ENCODE measurements at places on chromosomes 6 and 20.

- DNase-seq: no peak
Observed at GRCh38 chr6:163260111-163260895, 154.2 kb upstream of the QKI start.

DNA sequence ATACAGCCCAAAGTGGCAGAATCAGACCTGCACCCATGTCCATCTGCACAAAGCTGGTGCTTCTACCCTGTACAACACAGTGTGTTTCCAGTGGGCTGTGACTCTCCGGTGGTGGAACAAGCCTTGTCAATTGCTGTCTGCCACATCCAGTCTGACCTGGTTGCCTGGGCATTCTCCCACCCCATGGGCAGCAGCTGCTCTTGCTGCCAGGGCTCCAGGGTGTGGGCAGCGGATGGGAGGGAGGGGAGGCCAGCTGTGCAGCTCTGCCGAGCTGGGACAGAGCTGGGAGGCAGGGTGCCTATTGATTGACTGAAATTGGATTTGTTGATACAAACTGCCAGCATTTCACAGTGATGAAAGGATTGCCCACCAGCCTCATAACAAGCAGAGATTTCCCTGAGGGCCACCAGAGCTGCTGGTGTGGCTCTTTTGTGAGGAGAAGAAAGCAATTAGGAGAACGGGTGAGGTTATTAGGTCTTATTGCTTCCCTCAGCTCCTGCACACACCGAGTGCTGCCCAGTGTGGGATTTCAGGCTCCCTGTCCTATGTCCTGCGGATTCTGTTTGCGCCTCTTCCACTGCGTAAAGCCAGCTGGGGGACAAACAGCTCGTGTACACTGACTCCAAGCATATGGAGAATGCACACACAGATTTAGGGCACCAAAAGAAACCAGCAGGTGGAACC, 150.8 kb downstream of the NRN1 start:
- DNase-seq: no peak

DNA sequence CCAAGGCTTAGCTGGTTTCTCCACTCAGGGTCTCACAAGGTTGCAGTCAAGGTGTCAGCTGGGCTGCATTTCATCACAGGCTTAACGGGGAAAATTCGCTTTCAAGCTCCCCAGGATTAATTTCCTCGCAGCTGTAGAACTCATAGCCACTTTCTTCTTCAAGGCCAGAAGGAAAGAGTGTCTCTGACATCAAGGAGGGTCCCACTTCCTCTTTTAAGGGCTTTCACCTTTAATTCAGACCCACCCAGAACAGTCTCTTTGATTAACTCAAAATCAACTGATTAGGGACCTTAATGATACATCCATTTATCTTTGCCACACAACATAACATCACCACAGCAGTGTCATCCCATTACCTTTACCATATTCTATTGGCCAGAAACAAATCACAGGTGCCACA, 183.3 kb upstream of the ARID1B start:
- DNase-seq: no peak

DNA sequence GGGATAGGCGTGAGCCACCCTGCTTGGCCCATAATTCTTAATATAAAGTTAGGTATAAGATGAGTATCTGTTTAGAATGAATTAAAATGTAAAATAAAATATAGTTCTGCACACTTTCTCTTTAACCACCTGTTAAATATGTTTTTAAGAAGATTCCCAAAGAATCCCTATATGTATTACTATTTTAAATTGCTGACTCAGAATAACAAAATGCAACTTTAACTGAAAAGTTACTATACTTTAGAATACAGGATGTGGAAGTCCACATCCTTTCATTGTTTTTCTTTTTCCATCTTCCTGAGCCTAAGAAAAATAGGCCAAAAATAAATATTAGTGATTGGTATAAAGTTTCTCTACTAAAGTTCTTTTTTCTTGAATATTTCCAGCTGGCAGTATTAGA, 325.6 kb upstream of the EYS start:
- no peak for DNase-seq

GRCh38 chr6:126437205-126437604, 97.3 kb downstream of the CENPW start:
- DNase-seq: no peak

- DNase-seq: no peak
Observed at GRCh38 chr6:78243519-78243918, 590.7 kb downstream of the MEI4 start.

GRCh38 chr6:118080547-118080946, 173.5 kb downstream of the SLC35F1 start:
- DNase-seq: no peak

- no peak for DNase-seq
Observed at GRCh38 chr6:165077876-165078275, 231.5 kb downstream of the C6orf118 start.

- no peak for DNase-seq
Observed at GRCh38 chr6:107342144-107342543, 117.2 kb downstream of the PDSS2 start.

DNA sequence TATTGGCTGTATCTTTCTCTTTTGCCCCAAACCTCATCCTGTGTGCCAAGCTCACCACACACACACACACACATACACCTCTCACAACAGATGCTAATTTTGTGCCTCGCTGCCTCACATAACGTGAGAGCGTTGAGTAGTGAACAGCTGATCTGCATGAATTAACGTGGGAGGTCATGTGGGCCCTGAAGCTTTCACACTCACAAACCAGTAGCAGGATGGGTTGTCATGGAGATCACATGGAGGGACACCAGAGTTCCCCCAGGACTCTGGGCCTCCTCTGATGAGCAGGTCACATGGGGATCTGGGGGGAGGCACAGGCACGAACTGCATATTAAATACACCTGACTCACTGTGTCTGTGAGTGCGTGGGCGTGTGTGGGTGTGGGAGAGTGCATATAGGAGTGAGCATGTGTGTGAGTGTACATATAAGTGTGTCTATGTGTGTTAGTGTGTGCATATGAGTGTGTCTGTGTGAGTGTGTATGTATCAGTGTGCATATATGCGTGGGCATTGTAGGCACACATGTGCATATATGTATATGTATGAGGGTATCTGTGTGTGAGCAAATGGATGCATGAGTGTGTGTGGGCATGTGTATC, 62.7 kb upstream of the SULF2 start:
- no peak for DNase-seq

- no peak for DNase-seq
Observed at GRCh38 chr6:159121486-159121885, 47.7 kb upstream of the FNDC1 start.

GRCh38 chr6:157880534-157880933, 57.5 kb downstream of the SNX9 start:
- DNase-seq: no peak
